ENCODE measurements at places on chromosomes 16 and 17.

- no peak for DNase-seq
These were observed 1380.6 kb downstream of the CDH8 start for GRCh38 chr16:60655514-60656153.

- DNase-seq = no peak
These were observed 1.3 kb downstream of the WNK4 start for GRCh38 chr17:42781639-42782165.

DNA sequence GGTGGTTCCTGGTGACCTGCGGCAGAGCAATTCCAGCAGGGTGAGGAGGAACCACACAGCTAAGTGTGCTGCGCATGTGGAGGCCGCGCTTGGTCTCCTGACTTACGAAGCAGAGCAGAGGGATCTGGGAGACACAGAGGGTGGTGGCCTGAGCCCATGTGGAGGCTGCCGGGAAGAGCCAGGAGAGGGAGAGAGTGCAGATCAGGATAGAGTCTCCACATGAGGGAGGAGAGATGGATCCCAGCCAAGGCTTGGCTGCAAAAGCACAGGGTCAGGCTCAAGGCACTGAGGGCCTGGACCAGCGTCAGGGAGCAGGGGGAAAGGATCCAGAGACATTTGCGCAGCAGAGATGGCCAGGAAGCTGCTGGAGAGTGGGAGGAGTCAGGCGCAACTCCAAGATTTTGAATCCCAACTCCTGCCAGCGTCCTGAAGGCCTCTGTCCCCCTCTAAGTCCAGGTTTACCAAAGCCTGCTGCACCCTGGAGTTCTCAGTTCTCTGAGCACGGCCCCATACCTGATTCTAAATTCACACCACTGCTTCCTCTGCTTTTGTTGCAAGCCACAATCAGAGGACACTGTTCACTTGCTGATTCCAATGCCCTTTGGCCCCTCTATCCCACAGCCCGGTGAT is 11.3 kb upstream of the MLLT6 start:
- DNase-seq = no peak

DNA sequence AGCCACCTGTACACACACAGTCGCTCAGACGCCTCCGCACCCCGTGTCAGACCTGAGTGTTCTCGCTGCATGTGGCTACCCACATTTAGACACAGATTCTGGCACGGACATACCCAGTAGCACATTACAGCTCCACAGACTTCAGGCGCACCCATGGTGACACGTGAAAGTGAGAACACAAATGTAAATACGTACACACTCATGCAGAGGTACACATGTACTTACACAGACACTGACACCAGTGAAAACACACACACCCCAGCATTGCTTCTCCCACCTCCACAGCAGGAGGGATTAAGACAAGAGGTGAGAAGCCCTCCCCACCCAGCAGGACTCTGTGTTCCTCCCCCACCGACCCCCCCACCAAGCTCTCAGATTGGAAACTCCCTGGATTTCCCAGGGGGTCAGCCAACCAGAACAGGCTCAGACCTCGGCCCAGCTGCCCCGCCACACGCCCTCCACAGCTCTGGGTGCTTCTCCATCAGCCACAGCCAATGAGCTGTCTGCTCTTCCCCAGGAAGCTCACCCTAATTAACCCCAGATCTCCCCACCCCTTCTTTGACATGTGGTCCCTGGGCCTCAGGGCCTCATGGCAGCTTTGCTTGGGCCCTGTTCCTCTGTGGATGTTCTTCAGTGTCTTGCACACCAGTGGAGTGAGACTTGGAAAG is 5.3 kb upstream of the FOXN1 start:
- no peak for DNase-seq

DNA sequence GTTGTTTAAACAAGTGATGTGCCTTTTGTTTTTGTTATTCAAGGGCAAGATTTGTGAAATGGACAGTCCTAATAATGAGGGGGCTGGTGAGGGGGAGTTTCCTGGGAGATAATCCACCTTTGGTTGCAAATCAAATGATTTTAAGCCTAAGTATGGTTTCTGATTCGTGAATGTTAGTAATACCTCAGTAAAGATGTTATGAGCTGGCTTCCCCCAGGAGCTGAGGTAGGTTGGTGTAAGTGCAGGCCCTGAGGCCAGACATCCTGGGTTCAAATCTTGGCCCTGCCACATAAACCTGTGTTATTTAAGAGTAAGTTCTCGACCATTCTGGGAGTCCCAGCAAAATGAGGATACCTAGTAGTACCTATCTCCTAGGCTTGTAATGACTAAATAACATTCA is 1.5 kb downstream of the SNX29 start:
- no peak for DNase-seq

GRCh38 chr16:85910854-85911247 is 11.9 kb downstream of the IRF8 start:
- DNase-seq = no peak

DNA sequence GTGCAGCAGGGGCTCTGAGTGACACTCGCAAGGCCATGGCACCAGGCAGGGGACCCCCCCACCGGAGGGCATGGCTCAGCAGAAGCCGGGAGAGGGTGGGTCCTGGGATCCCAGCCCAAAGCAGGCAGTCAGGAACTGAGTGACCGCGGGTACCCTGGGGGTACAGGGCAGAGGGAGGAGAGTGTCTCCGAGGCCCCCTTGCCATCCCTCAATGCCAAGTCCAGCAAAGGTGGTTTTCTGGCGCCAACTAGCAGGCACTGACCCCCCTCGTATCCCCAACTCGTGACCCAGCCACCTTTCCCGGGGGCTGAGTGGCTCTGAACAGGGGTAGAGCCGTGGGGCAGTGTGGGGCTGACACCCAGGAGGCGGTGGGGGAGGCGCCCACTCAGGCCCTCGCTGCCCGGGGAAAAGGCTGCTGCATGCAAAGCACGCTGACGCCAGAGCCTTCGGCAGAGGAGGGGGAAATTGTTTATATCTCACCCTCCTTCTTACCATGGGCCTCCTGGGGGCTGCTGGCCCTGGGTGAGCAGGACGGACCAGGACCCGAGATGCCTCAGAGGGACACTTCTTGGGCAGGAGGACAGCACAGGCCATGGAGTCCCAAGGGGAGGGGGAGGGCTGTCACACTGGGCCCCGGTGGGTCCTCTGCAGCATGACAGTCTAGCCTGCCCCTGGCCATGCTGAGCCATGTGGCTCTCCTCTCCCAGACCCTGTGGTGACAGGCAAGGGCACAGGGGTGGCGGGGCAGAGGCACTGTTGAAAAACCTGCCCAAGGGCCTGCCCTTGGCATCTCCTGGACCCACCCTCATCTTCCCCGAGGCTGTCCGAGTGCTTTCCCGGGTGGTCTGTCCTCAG is 14.6 kb upstream of the ENPP7 start:
- no peak for DNase-seq
